ENCODE measurements at places on chromosomes 2 and 18.

GRCh38 chr2:223618172-223619035 is 16.2 kb upstream of the SCG2 start:
- no peak for DNase-seq

GRCh38 chr2:223460209-223460608 is 142.0 kb downstream of the SCG2 start:
- DNase-seq: no peak

- DNase-seq: no peak
Measured at GRCh38 chr2:186780701-186781316, 68.2 kb downstream of the ZSWIM2 start.

DNA sequence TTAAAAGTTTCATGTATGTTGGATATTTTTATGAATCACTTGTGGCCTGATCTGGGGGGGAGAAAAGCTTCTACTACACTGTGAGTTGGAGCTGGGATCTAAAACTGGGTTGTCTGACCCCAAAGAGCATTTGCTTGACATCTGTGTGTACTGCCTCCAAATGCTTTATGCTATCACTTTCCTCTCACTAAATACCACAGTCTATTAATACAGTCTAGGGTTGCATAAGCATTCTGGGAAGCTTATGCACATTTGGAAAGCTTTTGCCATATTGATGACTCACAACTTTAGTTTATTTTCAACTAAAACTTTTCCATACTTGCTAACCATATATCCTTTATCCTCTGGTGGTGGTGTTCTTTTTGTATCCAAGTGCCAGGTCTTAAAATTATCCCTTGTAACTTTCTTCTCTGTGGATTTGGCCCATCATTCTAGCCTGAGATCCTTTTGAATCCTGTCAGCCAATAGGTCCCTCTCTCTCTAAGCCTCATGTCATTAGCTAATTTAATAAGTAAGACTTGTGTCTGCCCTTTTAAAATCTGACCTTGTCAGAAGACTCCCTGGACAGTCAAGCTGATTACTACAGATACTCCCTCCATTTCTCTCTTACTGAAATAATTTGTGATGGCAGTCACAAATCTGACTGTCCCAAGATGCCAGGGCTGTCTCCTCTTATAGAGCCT is 72.7 kb downstream of the NXPH2 start:
- no peak for DNase-seq

GRCh38 chr2:37625796-37626571 is 45.5 kb downstream of the CDC42EP3 start:
- DNase-seq: peak; percentile 54

DNA sequence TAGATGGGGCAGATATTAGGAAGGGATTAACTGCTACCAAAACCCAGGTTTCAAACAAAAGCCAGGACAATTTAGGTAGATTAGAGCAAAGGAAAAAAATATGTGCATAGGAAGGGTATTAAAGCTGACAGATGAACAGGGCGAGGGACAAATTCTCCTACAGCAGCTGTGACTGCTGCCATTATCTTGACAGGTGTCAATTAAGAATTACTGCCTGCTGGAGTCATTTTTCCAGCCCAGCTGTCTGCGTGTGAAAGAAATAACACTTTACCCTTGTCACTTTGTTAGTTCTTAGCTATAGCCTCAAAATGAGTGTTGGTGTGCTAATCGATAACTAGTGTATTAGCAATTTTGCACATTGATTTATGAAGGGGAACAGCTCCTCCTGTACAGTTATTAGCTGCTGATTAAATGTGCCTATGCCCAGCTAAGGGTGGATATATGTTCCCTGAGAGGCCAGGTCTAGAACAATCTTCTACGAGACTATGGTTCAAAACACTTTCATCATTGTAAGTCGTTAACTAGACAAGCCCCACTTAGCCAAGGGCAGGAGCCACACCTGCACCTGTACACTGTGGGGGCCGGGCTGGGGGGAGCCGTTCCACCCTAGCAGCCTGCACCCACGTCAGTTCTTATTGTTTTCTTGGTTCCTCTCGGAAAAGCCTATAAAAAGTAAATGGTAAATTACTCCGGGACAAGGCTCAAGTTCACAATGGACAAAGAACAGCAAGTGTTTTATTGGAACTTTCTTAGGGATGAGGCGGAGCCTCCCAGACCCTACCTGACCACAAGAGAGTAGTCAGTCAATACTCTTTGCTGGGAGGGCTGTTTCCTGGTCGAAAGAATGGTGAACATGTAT is 7.7 kb downstream of the TSHZ1 start:
- no peak for DNase-seq

Data from stimulated activated naive CD8-positive, alpha-beta T cell treated with anti-CD3 and anti-CD28 coated beads, Interleukin-15, Interleukin-2, amounts not matched to agents 100 U/mL and 50 U/mL, for 24 hours (primary cell).